ENCODE measurements at places on chromosomes 1 and 21. TPM values are rescaled to one million over a fixed set of nuclear protein-coding genes. Genes with fewer than 3 reads are reported as not detected.

- DNase-seq, result no peak
- H3K27me3 ChIP-seq, result no peaks in the 10 kb centered on the region
- H3K27ac ChIP-seq, result no peak overlapping the region
- no peaks in the 10 kb centered on the region for H3K36me3 ChIP-seq
- H3K4me1 ChIP-seq, result no peaks in the 10 kb centered on the region
- H3K4me3 ChIP-seq, result no peak overlapping the region
Observed at GRCh38 chr1:58209575-58209974, 337.0 kb downstream of the OMA1 start.

DNA sequence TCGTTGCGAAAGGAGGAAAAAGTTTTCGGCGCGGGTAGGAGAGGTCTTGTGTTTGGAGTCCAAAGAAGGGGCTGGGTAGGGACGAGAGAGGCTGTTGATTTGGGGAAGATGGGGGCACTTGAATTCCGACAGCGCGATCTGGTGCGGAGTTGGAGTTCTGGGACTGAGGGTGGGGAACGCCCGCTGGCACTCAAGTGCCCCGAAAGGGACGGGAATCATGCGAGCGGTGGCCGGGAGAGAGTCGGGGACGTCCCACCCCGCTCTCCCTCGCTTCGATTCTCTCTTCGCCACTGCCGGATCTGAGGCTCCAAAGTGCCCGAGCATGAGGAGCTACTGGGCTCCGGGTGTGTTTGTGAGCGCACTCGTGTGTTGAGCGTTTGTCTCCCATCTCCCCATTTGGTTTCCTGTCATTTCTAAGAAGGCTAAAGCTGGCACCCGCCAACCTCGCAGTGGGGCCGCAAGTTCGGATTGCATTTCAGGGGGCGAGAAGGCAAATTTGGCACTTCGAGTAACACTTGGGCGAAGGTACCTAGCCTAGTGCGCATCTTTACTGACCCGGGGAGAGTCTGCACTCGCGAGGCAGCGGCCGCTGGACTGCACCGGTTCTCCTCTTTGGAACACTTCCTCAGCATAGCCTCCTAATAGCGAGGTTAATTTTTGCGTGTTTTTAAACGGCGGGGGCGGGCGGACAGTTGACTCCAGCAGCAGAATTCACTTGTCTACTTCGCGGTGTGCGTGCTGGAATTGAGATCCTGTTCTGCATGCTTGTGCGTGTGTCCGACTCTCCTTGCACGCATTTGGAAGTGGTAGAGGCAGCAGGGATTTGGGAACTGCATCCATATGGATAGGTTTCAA lies 1.2 kb downstream of the CHRM3 start:
- no peak overlapping the region for H3K27ac ChIP-seq
- H3K4me3 ChIP-seq, result no peak overlapping the region
- H3K36me3 ChIP-seq, result no peaks in the 10 kb centered on the region
- no peaks in the 10 kb centered on the region for H3K4me1 ChIP-seq
- no peak for DNase-seq
- H3K27me3 ChIP-seq, result peaks cover 33% of the 10 kb centered on the region

- no peak overlapping the region for H3K27ac ChIP-seq
- H3K27me3 ChIP-seq, result no peaks in the 10 kb centered on the region
- H3K4me1 ChIP-seq, result no peaks in the 10 kb centered on the region
- no peak overlapping the region for H3K4me3 ChIP-seq
- no peak for DNase-seq
Observed at GRCh38 chr1:113991467-113991997, 12.3 kb downstream of the OLFML3 start.

DNA sequence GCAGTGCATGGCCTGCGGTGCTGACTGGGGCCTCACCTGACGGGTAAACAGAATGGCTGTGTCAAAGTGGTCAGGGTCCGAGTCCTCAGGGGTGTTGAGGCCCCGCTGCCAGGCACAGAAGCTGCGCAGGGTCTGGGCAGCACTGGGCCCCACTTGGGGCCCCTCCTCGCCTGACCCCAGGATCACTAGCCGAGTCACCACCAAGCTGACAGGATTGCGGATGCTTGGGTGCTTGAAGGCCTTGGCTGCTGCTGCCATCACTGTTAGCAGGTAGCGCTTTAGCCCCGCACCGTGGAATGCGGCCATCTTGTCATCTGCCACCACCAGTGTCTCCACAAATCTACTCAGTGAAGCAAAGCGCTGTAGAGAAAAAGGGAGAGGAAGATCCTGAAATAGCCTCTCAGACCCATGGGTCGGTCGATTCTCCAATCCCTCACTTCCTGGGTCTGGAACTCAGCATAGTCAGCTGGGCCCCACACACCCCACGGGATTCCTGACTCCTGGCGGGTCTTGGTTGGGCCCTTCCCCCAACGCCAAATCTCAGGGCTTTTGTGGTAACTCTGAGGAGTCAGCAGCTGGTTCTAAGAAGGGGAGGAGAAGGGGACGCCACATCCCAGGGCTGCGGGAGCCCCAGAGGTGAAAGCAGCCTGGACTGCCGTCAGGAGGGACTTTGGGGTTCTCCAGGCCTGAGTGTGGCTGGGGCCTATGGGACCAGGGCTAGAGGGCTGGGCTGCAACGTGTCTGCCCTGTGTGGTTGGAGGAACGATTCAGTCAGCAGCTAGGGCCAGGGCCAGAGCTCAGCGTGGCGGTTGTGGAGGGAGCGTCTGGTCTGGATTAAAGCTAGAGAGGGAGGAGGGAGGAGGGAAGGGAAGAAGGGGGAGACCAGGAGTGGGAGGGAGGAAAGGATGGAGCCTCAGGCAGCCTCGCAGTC lies 2.1 kb downstream of the ADAMTS4 start:
- no peak for DNase-seq
- no peaks in the 10 kb centered on the region for H3K27me3 ChIP-seq
- peak overlapping the region; percentile 37 for H3K4me3 ChIP-seq
- peaks cover 71% of the 10 kb centered on the region for H3K4me1 ChIP-seq
- H3K36me3 ChIP-seq, result no peaks in the 10 kb centered on the region
- H3K27ac ChIP-seq, result no peak overlapping the region

DNA sequence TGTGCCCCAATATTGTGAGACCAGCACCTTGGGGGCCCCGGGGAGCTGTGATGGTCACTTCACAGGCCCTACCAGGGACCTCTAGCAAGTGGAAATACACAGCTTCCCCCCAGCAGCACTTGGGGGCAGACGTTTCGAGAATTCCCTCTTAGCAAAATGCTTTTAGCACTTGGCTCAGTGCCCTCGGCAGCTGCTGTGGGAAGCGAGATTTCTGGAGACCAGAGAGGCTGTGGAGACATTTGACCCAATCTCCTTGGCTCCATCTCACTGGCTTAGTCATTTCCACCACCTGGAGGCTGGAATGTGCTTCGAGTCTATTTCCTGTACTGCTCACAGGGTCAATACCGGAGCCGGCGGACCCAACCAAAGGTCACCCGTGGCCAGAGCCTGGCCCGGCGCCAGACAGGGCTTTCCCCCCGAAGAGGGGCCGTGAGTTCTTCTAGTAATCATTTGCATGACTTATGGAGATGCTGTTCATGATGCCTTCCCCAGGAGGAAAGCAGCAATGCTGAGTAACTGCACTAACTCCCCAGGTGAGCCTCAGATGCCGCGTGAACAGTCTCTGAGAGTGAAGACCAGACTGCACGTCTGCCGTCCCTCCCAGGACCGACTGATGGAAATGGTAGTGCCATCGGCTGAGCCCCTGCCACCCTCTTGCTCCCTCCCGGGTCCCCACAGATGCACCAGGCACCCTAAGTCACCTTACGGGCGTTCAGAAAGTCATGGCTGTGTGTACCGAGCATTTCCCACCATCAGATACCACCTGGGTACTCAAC lies 4.4 kb upstream of the C2CD2 start:
- no peaks in the 10 kb centered on the region for H3K36me3 ChIP-seq
- peaks cover 27% of the 10 kb centered on the region for H3K4me1 ChIP-seq
- no peak overlapping the region for H3K4me3 ChIP-seq
- DNase-seq, result peak; percentile 80
- H3K27ac ChIP-seq, result peak overlapping the region; percentile 83

DNA sequence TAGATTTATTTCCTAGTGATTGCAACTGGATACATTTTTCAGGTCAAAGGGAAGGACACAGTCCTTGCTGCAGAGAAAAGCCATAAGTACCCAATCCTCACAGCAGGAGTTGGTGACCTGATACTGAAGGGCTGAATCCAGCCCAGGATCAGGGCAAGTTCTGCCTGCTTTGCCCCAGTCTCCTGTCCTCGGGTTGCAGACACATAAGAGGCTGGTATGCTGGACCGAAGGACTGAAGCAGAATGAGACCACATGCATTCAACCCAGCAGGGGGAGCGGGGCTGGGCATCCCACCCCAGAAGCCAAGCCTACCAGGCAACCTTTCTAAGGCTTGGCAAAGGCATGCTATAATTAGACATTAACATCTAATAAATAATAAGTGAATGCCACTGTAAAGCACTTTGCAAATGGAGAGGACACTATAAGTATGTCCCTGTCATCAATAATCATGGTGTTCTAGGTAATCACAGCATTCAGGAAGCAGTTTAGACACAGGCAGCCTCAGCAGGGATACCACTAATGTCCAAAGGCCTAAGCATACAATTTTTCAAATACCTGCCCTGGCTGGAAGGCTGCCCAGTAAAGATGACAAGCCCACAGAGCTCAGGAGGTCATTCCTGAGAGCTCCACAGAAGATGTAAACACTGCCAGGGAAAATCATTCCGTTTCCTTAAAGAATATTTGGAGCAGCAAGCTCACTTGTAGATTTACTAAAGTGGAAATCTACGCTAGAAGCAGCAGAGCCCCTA lies 47.6 kb downstream of the KRTAP19-8 start:
- no peak overlapping the region for H3K4me3 ChIP-seq
- H3K36me3 ChIP-seq, result no peaks in the 10 kb centered on the region
- no peaks in the 10 kb centered on the region for H3K27me3 ChIP-seq

GRCh38 chr1:50231209-50231608 lies 122.5 kb downstream of the ELAVL4 start:
- no peaks in the 10 kb centered on the region for H3K4me1 ChIP-seq
- H3K4me3 ChIP-seq, result no peak overlapping the region
- DNase-seq, result no peak
- no peak overlapping the region for H3K27ac ChIP-seq

DNA sequence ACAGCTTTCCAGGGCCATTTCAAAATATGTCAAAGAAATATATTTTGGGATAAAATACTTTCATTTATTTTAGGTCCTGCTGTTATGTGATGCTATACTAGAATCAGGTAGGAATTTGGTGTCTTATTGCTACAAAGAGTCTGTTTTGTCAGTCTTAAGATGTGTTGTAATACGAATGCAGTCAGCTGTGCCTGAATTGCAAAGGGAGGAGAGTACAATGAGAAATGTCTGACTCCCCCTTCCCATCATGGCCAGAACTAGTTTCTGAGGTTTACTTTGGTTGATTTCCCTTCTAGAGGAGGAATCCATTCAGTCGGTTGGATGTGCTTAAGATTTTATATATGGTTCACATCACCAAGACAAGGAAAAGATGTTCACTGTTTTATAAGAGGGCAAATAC lies 75.7 kb upstream of the TNFSF18 start:
- no peak overlapping the region for H3K27ac ChIP-seq
- no peak overlapping the region for H3K4me3 ChIP-seq
- H3K4me1 ChIP-seq, result peaks cover 11% of the 10 kb centered on the region
- H3K27me3 ChIP-seq, result no peaks in the 10 kb centered on the region
- DNase-seq, result no peak

- H3K4me1 ChIP-seq, result no peaks in the 10 kb centered on the region
- DNase-seq, result no peak
- H3K27ac ChIP-seq, result no peak overlapping the region
Observed at GRCh38 chr1:66282891-66283621, 250.9 kb upstream of the SGIP1 start.

- no peaks in the 10 kb centered on the region for H3K27me3 ChIP-seq
- H3K4me1 ChIP-seq, result no peaks in the 10 kb centered on the region
- DNase-seq, result no peak
- H3K4me3 ChIP-seq, result no peak overlapping the region
Observed at GRCh38 chr1:212930986-212931678, 19.2 kb upstream of the VASH2 start.

GRCh38 chr1:14440166-14440565 lies 158.3 kb upstream of the KAZN start:
- H3K27me3 ChIP-seq, result peaks cover 11% of the 10 kb centered on the region
- DNase-seq, result no peak
- no peak overlapping the region for H3K27ac ChIP-seq
- no peak overlapping the region for H3K4me3 ChIP-seq

DNA sequence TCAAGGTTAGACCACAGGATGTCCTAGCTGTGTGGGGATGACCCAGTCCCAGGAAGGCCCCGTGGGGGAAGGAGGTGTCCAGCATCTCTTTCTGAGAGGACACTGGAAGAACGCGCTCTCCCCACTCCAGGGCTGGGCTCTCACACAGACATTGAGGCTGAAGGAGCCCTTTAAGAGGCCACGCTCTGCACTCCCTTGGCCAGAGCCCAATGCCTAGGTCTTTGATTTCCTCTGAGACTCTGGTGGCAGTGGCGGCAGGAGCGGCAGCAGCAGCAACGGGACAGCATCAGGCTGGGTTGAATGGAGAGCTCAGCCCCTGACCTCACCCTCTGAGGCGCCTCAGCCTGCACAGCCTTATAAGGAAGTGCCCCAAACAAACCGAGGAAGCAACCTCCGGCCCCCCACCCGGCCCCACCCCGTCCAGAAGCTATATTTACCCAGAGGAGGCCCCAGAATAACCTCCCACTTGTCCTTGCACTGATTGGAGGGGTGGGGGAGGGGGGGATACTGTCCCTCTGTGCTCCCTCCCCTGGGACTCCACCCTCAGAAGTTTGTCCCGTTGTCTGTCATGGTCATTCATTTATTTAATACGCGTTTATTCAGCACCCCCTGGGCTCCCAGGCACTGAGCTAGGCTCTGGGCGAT lies 12.3 kb downstream of the NES start:
- peaks cover 22% of the 10 kb centered on the region for H3K4me1 ChIP-seq
- H3K27ac ChIP-seq, result peak overlapping the region; percentile 93
- no peak overlapping the region for H3K4me3 ChIP-seq
- DNase-seq, result peak; percentile 79
- H3K27me3 ChIP-seq, result no peaks in the 10 kb centered on the region
- H3K36me3 ChIP-seq, result no peaks in the 10 kb centered on the region

GRCh38 chr1:146031476-146031875 lies 9.9 kb upstream of the HJV start:
- no peak overlapping the region for H3K4me3 ChIP-seq
- no peak overlapping the region for H3K27ac ChIP-seq
- H3K4me1 ChIP-seq, result no peaks in the 10 kb centered on the region

Gene ARHGAP30
- polyA plus RNA-seq, result 3.7 TPM

Gene OR2L8
- not detected for polyA plus RNA-seq

Gene CFAP107
- polyA plus RNA-seq, result not detected

Gene CDC42BPA
- 7.4 TPM for polyA plus RNA-seq

Gene MCOLN3
- polyA plus RNA-seq, result 144 TPM

Gene TCP10L
- 3.0 TPM for polyA plus RNA-seq

Gene EFNA1
- polyA plus RNA-seq, result 6.6 TPM

Gene LTN1
- polyA plus RNA-seq, result 3.6 TPM

Gene CNTN2
- polyA plus RNA-seq, result 0.72 TPM
